ENCODE measurements at places on chromosomes 6 and 20.

- no peak for DNase-seq
Measured at GRCh38 chr6:166417285-166417691, 34.5 kb upstream of the MPC1 start.

- no peak for DNase-seq
Measured at GRCh38 chr6:9140951-9141460, 705.7 kb upstream of the SLC35B3 start.

DNA sequence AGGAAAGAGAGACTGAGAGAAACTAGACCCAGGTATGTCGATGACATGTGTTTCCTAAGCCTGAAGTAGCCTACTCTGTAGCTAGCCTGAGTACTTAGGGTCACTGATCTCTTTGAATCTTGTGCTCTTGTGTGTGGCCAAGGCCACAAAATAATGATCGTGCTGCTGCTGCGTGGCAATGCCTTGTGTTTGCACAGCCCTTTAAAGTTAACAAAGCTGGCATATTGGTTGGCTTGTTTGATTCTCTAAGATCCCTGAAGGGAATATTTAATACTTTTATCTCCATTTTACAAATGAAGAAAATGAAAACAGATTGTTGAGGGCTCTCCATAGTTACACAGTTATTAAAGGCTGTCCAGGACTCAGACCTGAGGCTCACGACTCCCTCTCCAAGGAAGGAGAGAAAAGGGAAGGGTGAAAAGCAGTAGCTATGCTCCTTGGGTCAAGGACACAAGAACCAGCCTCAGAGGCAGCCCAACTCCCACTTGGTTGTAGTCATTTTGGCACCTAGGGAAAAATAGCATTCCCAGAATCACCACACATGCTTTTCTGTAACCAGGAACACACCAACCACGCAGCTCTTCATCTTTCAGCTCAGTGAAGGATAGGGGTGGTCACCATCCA lies 130.7 kb downstream of the LRFN2 start:
- no peak for DNase-seq

DNA sequence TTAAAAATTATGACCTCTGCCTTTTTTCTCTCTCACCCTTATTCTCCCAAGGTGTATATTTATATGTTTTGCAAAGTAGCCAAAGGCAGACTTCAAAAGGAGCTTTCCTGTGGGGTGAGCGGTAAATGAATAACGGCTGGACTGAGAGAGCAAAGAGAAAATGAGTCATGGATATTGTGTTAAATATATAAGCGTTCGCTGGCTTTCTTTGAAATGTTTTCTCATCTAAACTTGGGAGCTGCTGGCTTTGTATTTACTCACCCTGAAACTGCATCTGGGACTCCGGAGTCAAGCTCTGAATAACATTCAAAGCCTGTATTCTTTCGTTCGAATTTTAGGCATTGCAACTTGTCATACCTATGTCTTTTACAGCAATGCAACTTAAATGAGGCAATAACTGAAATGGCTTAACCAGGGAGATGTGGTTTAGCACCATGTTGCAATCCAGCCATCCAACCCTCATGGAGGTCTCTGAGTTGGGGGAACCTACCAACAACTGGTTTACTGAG lies 32.0 kb downstream of the ATXN1 start:
- no peak for DNase-seq

DNA sequence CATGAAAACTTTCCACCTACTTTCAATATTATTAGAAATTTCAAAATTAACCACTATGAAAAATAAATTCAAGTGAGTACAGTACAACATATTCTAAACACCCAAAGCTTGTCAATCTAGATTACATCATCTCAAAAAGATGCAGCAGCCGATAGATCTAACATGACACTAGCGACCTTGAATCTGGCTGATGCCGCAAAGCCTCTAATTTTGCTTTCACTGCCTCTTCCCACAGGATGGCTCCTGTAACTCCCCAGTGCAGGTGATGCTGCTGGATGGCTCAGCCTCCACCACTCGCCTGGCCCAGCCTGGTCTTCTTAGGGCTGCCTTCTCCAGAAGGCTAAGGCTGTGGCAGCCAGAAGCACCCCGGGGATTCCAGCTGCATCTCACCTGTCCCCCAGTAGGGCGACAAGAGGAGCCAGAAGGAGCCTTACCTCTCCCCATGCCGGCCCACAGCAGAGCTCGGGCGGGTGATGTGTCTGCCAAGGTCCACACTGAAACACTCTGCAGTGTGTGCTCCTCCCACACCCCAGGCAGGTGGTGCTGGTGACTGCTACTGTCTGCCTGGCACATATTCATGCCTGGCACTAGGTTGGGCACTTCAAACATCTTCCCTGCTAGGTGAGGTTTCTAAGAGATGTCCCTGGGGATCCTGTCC lies 82.1 kb downstream of the SLC23A2 start:
- no peak for DNase-seq

- no peak for DNase-seq
Measured at GRCh38 chr6:23202207-23202606, 632.8 kb downstream of the HDGFL1 start.

DNA sequence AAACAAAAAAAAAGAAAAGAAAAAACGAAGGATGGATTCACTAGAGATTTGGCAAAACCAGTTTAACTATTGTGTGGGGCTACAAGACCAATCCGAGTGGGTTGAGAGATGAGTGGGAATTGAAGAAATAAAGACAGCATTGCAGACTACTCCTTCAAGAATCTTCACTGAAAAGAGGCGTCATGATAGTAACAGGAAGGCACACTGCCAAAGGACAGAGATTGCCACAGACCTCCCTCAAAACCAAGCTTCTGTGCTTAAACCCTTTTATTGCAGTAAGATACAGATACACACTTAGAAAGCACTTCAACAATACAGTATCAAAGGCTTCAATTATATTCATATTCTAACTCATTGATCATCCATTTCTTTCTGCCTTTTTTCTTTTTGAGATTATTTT lies 103.9 kb downstream of the IPCEF1 start:
- DNase-seq = no peak

DNA sequence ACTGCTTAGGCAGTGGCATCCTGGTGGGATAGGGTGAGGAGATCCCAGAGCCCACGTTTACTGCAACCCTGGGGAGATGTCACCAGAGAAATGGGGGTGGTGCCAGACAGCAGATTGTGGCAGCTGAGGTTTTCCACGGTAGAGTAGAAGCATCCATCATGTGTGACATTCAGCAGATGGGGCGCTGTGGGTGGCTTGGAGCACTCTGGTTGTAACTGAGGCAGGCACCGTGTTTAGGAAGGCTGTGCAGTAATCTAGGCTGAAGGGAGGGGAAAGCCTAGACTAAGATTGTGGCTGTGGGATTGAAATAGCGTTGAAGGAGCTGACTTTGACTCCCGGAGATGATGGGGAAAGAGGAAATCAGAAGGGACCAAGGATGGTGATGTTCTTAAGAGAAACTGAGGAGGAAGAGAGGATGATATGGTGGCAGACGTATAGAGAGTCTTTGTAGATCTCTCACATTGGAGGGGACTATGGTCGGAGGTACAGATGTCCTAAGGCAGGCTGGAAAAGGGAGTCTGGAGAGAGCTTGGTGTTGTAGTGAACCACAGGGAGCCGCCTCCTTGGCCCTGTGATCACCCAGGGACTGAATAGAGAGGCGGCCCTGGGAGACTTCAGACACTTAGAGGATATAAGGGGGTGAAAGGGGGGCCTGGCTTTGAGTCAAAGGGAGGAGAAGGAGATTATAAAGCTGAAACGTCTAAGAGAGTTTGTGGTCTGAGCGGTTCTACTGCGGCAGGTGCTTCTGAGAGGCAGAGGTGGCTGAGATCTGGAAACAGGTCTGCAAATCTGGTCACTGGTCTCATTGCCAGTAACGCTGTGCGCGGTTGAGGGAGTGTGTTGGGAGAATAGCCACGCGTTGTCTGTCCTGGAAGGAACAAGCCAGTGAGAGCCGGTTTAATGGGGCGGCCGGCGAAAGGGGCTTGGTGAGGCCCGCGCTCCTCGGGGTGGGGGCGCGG lies 792 bp upstream of the MICA start:
- DNase-seq = no peak

DNA sequence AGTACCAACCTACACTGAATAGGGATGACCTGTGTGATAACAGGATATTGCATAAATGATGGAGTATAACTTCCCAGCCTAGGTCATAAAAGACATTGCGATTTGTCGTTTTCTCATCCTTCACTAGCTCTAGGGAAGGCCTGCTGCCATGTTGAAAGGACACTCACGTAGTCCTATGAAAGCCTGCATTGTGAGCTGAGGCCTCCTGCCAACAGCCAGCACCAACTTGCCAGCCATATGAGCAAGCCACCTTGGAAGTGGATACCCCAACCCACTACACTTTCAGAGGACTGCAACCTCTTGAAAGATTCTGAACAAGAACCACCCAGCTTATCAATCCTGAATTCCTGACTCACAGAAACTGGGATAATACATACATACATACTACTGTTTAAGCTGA lies 3.5 kb upstream of the PANK2 start:
- DNase-seq = no peak

- DNase-seq = no peak
Measured at GRCh38 chr6:89596484-89596883, 42.1 kb downstream of the LYRM2 start.

- DNase-seq = no peak
Measured at GRCh38 chr6:47407300-47408281, 70.0 kb upstream of the CD2AP start.

GRCh38 chr6:158761746-158762145 lies 57.4 kb downstream of the EZR start:
- no peak for DNase-seq

GRCh38 chr20:20683020-20683419 lies 29.4 kb downstream of the RALGAPA2 start:
- no peak for DNase-seq

- no peak for DNase-seq
Measured at GRCh38 chr20:12055161-12055560, 137.5 kb downstream of the BTBD3 start.

GRCh38 chr20:6866741-6867140 lies 99.3 kb downstream of the BMP2 start:
- no peak for DNase-seq

DNA sequence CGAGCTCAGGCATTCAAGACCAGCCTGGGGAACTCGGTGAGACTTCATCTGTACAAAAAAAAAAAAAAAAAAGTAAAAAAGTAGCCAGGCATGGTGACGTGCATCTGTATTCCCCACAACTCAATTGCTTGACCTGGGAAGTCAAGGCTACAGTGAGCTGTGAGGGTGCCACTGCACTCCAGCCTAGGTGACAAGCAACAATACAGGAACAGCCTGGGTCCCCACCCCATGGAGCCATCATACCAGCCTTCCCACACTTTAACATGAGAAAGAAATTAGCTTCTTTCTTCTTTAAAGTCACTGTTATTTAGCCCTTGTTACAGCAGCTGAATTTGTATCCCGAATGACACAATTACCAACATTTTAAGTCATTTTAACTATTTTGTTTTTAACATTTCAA lies 56.1 kb downstream of the SCML4 start:
- no peak for DNase-seq

DNA sequence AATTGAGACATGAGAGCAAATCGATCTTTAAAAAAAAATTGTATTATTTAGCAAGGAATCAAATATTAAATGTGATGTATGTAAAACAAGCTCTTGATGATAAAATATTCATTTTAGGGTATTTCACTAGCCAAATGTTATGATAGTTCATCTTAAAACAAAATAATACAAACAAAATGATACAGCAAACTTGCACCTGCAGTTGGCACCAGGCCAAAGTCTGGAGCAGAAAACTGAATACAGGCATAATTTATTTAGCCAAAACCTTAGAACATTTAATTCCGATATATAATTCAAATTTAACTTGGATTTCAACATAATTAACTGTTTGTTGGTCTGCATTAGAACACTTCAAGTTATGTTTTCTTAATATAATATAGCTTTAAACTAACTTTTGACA lies 60.9 kb downstream of the EPHA7 start:
- no peak for DNase-seq

- DNase-seq = no peak
Measured at GRCh38 chr20:54340667-54341081, 132.8 kb downstream of the PFDN4 start.

DNA sequence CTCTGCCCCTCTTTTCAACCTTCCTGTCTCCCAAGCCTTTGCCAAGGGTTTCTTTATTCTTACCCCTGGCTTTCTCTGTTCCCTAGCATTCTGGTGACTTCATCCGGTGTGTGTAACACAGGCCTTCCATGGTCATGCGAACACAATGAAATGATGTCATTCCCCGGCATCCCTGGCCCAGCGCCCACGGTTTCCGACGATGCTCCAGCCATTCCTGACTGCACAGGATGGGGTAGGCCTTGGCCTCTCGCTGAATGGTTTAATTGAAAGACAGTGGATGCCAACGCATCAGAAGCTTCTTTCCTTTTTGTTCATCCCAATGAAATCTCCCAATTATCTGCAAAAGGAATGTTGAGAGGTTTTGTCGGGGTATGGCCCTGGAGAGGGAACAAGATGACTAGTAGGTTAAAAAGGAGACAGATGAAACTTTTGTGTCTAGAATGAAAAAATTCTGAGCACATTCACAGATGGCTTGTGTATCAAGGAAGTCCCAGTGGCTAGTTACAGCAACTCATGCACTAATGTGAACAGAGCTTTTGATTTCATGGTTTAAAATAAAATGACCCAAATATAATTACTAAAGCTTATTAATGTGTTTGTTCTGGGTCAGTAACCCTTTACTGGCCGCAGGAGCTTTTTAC lies 655.0 kb downstream of the QKI start:
- DNase-seq = no peak

- DNase-seq = no peak
Measured at GRCh38 chr6:122392564-122393350, 6.7 kb upstream of the HSF2 start.

- no peak for DNase-seq
Measured at GRCh38 chr6:79803917-79804316, 143.4 kb downstream of the ELOVL4 start.

DNA sequence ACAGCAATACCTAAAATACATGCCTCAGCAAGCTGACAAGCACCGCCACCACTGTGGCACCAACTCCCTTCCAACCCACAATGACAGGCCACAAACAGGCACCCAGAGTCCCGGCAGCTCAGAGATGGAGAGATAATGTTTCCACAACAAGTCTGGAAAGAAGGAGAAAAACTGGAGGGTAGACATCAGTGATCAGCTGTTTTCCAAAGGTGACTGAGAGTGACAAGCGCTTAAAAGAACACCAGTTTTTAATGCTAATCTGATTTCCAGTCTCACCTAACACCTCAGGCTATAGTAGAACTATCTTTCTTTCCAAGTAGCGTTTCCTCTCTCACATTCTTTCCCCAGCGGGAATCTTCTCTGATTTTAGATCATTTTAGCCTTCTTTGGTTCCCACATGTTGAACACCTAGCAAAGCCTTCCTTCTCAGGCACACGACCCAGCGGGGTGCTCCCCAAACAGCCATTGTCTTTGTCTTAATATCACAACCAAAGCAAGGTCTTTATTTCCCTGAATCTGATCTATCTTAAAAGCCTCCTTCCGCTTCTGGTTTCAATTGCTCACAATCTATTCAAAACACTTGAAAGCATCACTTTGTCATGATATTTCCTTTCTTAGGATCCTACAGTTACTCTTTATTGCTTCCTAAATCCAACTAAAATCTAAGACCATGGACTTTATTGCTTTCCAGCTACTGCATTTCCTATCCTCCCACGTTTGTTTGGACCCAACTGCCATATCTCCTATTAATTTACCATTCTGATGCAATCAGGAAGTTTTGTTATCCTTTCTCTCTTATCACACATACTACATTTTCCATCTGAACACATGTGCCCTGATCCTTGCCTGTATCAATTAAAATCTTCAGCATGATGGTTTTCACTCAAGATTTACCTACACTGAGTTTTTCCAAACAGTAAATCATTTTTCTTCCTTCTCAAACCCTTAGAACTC lies 282.7 kb downstream of the ADGB start:
- no peak for DNase-seq

Measured in GM18507 (cell line).